Testis (tissue), 5 donors: ENCODE measurements at places on chromosomes 7 and 10. TPM values are rescaled to one million over a fixed set of nuclear protein-coding genes. Genes with fewer than 3 reads are reported as not detected.
A peak's percentile ranks its signal among the peaks of the same experiment; 100 is the strongest.

DNA sequence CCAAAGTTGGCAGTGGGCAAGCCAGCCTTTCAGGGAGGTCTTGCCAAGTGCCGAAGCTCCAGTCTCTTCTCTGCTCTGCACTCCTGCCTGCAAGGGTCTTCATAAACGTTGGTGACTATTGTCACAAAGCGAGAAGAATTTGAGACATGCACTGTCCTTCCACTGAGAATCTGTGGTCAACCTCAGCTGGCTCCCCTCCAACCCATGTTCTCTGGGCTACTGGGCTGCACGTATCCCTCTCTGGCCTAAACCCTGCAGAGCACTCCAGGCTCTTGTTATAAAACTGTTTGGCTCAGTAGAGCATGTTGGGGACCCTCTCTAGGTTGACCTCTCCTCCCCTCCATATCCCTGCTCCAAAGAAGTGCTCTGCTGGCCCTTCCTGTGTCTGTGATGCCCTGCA, 260.4 kb upstream of the NFE2L3 start:
- H3K4me1 ChIP-seq = peaks cover 11% of the 10 kb centered on the region
- no peak overlapping the region for H3K27ac ChIP-seq
- DNase-seq = no peak
- no peaks in the 10 kb centered on the region for H3K36me3 ChIP-seq

DNA sequence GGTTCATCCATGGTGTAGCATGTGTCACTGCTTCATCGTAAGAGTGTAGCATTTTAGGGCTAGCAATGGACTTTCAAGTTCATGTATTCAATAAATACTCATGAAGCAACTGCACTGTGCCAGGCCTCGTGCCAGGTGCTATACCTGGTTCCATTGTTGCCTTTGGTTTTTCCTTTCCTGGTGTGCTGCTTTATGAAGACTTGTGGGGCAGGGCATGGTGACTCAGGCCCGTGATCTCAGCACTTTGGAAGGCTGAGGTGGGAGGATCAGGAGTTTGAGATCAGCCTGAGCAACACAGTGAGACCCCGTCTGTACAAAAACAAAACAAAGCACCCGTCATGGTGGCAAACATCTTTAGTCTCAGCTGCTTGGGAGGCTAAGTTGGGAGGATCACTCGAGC, 2.2 kb upstream of the CPA4 start:
- no peak for DNase-seq
- H3K4me3 ChIP-seq = no peak overlapping the region
- H3K4me1 ChIP-seq = no peaks in the 10 kb centered on the region

GRCh38 chr10:92574548-92575261, 812 bp upstream of the IDE start:
- H3K27me3 ChIP-seq = no peaks in the 10 kb centered on the region
- H3K36me3 ChIP-seq = no peaks in the 10 kb centered on the region
- H3K27ac ChIP-seq = peak overlapping the region; percentile 85
- H3K4me3 ChIP-seq = peak overlapping the region; percentile 92

DNA sequence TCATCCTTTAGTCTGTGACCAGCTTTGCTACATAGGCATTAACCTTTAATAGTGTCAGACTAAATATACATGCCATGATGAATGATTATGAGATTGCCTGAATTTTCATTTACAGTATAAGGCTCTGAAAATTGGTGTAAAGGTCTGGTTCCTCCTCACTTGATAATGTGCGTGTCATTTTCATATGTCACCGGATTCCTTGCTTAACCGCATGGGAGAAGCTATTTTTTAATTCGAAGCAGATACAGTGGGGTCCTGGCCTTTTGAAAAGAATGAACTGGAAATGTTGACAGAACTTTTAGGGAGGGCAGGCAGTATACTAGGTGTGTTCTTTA, 192.4 kb upstream of the SH2B2 start:
- H3K4me3 ChIP-seq = no peak overlapping the region
- no peaks in the 10 kb centered on the region for H3K27me3 ChIP-seq
- DNase-seq = no peak

DNA sequence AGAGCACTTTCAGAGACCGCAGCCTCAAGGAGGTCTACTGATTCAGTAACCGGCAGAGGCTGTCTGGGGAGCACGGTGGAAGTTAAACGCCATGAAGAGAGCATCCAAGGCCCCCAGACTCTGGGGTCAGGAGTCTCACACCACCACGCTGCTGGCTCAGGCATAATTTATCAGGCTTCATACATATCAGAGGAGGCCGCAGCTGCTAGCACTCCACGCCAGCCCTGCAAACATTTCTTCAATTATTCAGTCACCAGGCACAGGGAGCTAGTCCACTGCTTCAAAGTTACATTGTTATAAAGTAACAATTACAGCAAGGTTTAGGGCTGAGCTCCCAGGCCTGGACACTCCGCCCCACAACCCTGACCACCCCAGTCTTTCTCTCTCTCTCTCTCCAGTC, 97.8 kb downstream of the PAXIP1 start:
- no peak overlapping the region for H3K4me3 ChIP-seq
- no peaks in the 10 kb centered on the region for H3K27me3 ChIP-seq
- no peaks in the 10 kb centered on the region for H3K36me3 ChIP-seq

DNA sequence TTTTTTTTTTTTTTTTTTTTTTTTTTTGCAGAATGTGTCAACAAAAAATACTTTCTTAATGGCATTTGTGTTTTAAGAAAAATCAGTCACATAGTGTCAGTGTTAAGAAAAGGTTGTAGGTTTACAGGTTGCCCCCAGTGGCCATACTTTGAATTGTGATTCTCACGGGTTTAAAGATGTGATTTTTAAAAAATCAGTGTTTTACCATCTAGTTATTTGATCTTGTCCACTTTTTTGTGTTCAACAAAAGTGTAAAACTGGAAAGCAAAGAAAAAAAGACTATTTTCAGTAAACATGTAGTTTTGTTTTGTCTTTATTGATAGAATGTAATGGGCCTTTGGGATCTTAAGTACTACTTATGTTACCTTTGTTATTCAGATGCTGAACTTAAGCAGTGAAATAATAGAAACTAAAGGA, 25.7 kb downstream of the SUV39H2 start:
- no peaks in the 10 kb centered on the region for H3K4me1 ChIP-seq
- no peaks in the 10 kb centered on the region for H3K27me3 ChIP-seq

DNA sequence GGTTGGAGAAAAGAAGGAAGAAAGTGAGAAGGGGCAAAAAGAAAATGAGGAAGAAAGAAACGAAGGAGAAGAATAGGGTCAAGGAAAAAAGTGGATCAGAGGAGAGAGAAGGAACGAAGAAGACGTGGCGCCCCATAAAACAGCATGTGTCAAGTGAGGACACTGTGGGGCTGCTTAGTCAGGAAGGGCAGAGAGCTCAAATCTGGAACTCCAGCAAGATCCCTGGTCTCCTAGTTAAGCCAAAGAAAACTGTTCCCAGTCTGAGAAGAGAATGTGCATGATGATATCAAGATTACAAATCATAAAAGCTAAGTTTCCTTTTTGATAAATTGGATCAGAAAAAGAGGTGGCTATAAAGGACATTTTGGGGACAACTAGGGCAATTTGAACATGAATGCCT, 33.0 kb downstream of the CREB3L2 start:
- no peak overlapping the region for H3K4me3 ChIP-seq
- H3K27me3 ChIP-seq = no peaks in the 10 kb centered on the region
- no peak for DNase-seq
- H3K27ac ChIP-seq = peak overlapping the region; percentile 31
- H3K36me3 ChIP-seq = no peaks in the 10 kb centered on the region

AMPH gene
- total RNA-seq = 9.0 TPM

BBIP1 gene
- total RNA-seq = 57.7 TPM

PIK3AP1 gene
- total RNA-seq = 10.0 TPM

VIPR2 gene
- 5.3 TPM for total RNA-seq

FAM25G gene
- 3.9 TPM for total RNA-seq
